AG04449 (cell line): ENCODE measurements at places on chromosomes 1 and 21.

DNA sequence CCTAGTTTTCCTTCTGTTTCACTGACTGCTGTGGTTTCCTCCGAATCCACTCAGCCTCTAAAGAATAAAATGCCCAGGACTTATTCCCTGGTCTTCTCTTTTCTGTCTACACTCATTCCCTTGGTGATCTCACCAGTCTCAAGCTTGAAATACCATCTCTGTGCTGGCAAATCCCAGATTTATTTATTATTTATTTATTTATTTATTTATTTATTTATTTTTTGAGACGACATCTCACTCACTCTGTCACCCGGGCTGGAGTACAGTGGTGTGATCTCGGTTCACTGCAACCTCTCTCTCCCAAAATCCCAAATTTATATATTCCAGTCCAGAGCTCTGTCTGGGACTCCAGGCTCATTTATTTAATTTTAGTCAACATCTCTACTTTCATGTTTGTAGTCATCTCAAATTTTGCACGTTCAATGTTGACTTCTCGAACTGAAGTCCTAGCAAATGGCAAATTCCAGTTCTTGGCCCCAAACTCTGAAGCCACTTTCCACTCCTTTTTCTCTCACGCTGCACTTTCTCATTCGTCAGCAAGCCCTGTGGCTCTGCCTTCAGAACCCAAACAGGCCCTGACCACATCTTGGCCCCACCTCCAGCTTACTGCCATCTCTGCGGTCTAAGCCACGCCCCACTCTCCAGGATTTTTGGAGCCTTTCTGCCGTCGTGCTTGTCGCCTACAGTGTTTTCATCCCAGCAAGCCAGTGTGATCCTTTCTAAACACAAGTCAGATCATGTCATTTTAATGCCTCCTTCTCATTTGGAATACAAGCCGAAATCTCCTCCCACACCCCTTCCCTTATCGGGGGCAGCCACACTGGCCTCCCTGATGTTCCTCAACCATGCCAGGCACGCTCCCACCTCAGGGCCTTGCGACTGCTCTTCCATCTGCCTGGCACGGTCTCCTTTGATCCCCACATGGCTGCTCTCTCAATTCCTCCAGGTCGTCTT, 14.2 kb upstream of the TENT5B start:
- DNase-seq: no peak

DNA sequence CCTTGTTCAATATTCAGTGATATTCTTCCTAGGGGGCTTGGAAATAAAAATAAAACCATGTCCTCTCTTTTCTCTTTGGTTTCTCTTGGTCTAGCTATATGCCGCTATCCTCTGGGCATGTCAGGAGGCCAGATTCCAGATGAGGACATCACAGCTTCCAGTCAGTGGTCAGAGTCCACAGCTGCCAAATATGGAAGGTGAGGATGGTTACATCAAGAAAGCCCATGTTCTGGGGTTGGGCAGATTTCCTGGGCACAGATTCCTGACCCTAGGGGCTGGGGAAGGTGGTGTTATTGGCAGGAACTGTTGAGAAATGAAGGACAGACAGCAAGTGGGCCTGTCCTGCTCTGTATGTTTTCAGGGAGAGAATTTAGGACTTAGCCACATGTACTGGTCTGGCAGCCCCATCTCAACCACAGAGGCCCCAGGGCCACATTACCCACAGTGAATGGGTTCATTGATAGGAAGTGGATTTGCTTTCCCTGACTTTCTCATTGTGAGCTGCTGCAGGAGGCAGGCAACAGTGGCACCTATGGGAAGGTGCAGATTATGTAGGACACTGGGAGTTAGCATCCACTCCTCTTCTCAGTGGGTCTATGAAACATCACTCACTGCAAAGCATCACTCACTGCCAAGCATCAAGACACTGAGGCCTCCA, 37.4 kb upstream of the HSD17B7 start:
- no peak for DNase-seq

- DNase-seq: no peak
Observed at GRCh38 chr1:184187097-184187496, 135.6 kb downstream of the TSEN15 start.

GRCh38 chr1:21278860-21279845, 11.1 kb downstream of the ECE1 start:
- DNase-seq: no peak

- no peak for DNase-seq
Observed at GRCh38 chr1:224175617-224176016, 7.4 kb upstream of the DEGS1 start.

DNA sequence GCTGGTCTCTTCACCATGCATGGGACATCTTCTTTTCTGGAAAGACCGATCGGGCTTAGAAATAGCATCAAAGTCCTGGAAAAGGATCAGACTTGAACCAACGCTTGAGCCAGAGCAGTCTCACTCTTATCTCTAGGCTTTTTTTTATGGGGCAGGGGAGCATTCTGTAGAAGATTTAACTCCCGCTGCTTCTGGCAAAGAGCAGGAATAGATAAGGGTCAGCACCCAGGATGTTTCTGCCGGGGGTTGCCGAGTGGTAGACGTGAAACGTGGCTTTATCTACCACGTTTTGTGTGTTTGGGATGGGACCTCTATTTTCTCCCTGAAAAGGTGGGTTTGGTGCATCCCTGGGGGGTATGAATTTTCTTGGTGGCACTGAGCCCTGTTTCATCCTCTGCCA, 18.8 kb downstream of the SPSB1 start:
- no peak for DNase-seq

DNA sequence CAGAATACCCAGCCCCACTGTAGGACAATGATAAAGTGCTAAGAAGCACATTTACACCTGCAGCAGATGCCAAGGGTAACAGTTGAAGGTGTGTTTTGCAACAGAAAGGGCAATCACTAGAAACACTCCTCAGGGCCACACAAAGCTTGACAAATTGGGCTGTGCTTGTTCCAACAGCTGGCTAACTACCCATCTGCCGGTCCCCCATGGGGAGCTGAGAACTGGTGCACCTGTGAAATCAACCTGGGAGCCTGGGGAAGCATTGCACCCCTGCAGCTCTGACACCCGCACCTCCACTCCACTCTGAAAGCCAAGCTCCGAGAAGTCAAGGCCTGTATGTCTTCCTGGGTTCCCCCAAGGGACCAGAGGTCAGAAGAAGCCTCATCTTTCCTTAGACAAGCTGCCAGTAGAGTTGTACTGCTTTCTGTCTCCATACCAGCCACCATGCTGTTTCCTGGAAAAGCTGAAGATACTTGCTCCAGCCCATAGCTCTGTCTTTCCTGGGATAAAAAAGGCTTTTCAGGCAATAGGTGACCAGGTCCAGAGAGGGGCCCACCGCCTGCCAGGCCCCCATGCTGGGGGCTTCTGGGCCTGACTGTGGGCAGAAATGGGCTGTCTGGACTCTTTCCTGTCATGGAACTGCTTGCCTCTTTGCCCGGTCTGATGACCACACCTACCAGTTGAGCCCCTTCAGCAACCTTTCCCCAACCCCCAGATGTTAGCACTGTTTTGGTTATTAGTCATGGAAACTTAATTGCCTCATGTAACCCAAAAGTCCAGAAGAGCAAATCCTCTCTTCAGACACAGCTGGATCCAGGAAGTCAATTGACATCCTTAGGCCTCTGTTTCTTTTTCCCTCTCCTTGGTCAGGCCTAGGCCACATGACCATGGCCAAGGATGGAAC, 93.6 kb downstream of the KIF14 start:
- no peak for DNase-seq

DNA sequence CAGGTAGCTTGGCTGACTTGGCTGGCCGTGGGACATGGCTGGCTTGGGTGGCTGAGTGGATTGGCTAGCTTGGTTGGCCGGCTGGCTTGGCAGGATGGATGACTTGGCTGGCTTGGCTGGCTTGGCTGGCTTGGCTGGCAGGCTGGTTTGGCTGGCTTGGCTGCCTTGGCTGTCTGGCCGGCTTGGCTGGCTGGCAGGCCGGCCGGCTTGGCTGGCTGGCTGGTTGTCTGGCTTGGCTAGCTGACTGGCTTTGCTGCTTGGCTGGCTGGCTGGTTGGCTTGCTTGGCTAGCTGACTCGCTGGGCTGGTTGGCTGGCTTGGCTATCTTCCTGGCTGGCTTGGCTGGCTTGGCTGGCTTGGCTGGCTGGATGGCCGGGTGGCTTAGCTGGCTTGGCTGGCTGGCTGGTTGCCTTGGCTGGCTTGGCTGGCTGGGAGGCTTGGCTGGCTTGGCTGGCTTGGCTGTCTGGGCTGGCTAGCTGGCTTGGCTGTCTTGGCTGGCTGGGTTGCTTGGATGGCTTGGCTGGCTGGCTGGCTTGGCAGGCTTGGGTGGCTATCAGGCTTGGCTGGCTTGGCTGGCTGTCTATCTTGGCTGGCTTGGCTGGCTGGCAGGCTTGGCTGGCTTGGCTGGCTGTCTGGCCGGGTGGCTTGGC, 129.7 kb upstream of the FAM72C start:
- no peak for DNase-seq

- DNase-seq: no peak
Observed at GRCh38 chr1:32627596-32628162, 22.7 kb downstream of the ZBTB8OS start.

GRCh38 chr21:37358397-37358796, 8.2 kb upstream of the DYRK1A start:
- no peak for DNase-seq

DNA sequence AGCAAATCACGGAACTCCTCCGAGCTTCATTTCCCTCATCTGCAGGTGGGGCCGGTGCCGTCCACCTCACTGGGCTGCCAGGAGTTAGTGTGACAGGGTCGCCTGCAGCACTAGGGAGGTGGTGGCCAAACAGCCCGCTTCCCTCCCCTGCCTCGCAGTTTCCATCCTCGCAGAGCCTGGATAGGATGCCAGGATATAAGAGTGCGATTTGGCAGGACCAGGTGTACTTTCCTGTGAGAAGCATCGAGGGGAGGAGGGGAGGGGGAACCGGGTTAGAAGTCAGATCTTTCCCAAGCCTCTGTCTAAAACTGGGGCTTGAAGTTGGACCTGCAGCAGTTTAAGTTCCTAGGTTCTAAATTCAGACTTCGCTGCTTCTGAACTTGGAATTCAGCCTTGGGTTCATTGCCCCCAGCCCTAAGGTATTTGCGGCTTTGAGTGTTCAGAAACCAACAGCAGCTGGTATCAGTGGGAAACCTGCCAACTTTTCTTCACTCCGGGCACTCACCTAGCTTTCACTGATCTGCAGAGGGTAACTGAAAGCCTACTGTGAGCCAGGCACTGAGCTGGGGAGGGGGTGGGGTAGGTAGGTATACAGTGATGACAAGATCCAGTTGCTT, 1.7 kb upstream of the JUN start:
- no peak for DNase-seq

GRCh38 chr1:44714532-44714931, 16.4 kb downstream of the RNU5D-1 start:
- no peak for DNase-seq

DNA sequence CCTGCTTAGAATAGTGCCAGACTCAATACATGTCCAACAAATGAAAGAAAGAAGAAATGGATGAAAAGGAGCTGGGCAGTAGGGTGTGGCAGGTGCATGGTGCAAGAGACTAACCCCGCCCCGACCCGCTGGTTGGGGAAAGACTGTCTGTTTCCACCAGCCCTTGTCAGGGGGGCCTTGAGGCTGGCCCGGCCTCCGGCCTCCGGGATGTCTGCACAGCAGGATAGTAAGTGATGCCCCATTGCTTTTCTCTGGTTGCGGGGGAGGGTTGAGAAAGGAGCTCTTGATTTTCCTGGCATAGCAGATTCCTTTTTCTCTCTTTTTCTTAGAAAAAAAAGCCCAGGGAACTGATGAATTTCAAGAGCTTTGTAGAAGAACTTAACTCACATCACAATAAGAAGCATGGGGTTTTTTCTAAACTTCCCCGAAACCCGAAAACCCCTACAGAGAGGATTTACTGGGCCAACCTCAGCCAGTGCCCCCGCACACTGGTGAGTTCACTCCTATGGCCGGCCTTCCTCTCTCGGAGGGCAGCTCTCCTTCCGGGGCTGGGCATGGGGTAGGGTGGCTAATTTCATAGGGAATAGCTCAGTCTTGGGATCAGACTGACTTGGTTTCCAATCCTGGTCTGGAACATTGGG, 12.5 kb upstream of the TTC22 start:
- no peak for DNase-seq

DNA sequence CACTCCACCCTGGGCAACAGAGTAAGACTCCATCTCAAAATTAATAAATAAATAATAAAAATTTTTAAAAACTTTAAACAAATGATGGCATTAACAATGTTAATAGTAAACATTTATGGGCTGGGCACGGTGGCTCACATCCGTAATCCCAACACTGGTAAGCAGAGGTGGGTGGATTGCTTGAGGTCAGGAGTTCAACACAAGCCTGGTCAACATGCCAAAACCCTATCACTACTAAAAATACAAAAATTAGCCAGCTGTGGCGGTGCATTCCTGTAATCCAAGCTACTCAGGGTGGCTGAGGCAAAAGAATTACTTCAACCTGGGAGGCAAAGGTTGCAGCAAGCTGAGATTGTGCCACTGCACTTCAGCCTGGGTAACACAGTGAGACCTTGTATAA, 9.0 kb upstream of the L1TD1 start:
- DNase-seq: no peak

DNA sequence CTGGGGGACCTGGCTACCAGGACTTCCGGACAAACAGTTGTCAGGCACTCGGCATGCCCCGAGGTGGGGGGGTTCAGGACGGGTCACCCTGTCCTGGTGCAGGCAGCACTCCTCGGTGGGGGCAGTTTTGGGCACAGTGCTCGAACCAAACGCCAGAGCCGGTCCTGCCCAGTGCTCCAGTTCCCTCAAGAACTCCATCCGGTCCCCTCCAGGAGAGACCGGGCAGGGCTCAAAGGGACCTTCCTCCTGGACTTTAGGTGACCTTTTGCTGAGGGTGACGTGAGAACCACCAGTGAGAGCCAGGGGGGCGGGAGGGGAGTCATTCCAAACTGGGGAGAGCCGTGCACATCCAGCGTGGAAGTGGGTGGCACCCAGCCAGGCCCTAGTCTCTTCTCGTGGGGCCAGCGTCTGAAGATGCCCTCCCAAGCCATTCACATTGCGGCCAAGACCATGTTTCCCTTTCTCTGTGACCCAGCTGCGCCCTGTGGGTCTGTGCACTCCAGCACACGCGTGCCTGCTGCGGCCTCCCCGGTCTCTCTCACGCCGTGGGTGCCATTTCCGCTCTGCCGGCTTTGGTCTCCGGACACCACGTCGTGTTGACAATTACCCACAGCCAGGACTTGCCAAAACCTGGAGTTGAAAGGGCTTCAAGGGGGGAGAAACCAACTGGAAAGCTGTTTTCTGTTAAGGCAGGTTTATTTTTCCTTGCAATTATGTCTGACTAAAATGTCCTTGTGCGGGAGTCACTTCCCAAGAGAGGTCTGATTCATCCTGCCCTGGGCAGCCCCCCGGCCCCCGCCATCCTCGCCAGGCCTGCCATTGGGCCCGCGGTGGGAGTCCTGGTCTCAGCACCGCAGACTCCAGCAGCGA, 178.8 kb upstream of the ARHGEF16 start:
- no peak for DNase-seq

- no peak for DNase-seq
Observed at GRCh38 chr21:37642493-37642892, 273.8 kb downstream of the KCNJ6 start.

GRCh38 chr1:175537571-175537970, 205.8 kb downstream of the TNR start:
- DNase-seq: no peak

- DNase-seq: no peak
Observed at GRCh38 chr1:41314376-41315145, 46.7 kb upstream of the FOXO6 start.
